ENCODE measurements at places on chromosomes 2 and 18.

GRCh38 chr2:10245021-10245420 lies 57.7 kb upstream of the HPCAL1 start:
- no peak for DNase-seq

GRCh38 chr2:197591339-197592072 lies 75.6 kb downstream of the MOB4 start:
- DNase-seq: no peak

DNA sequence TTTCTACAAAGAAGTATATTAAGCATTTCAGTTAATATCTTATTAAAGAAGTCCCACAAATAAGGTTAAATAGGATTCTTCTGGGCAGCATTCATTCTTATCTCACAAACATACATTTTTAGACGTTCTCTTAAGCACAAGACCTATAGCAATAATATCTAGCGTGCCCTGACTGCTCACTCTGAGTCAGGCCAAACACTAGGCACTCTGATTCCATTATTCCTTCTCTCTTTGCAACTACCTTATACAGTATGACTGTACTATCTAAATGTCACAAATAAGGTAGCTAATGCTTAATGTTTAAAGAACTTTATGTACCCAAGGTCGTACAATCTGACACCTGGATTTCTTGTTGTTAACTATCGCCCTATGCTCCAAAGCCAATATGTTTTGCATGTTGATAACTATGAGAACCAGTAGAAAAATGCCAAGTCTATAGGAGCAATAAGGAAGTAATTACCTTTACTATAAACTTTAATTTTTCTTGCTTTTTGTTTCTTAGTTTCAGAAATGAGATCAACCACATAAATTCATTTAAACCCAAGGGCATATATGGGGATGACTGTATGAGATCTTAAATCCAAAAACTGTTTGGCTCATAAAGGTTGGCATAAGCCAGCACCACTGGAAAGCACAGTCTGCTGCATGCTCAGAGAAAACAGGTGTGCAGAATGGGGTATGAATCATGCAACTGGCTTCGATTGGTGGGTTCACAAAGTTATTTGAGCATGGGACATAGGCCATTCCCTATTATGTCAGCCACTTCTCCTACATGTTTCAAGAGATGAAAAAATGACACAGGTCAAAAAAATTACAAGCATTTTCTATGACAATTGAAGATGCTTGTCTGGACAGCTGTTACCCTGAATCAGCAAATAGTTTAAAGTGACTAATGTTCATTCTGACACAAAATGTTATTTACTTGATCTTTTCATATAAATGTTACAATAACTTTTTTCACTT lies 352.0 kb downstream of the IRS1 start:
- DNase-seq: no peak

- no peak for DNase-seq
These were observed 7.9 kb upstream of the RUFY4 start for GRCh38 chr2:218060950-218061660.

DNA sequence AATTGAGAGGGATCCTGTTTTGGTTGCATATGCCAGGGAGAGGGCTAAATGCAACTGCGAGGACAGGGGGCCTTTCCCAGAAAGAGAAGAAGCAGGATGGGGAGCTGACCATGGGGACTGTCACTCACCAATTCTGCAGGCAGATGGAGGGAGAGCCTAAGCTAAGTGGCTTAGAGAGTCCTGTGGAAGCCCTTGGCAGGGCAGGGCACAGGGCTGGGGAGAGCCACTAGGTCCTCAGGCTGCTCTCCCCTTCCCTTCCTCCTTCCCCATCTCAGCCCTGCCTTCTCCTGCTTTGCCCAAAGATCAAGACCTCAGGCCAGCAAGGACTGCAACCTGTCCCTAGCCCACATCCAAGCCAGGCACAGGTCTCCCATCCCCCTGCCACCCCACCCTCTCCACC lies 24.4 kb upstream of the CATIP start:
- DNase-seq: no peak

DNA sequence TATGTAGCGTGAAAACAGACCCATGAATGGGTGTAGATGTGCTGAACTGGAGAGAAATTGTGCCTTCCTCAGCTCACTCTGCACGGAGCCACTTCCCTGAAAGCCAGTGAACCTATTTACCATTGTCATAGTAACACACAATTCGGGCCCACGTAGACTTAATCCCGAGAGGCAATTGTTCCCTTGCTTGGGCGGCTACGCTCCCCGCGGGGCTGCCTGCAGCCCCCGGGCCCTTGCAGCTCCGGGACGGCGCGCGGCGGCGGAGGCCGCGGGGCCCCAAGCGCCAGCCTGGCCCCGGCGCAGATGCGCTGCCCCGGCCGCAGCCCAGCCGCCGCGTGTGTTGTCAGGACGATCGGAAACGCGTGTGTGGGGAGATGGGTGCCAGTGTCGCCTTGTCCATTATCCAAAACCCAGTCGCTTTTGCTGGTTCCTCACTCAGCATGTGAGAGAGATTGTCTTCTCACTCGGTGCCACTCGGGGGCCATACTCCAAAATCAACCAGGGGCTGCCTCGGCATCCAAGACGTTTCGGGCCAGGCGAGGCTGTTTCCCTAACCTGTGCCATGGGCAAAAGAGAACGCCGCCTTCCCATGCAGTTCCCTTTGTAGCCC lies 17.9 kb upstream of the LRRTM1 start:
- DNase-seq: no peak

DNA sequence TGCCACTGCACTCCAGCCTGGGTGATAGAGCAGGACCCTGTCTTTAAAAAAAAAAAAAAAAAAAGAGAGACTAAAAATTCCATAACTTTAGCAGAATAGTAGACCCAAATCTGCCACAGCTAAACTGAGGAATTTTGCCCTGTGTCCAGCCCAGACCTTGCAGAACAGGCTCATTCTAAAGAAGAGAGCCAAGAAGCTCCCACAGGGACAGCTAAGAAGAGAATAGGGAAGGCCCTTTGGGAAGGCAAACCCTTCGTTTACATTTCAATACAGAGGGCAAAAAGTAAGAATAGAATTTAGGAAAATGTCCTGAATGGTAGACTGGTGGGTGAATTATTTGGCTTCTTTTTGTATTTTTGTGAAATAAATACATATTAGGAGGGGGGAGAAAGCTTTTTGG lies 21.5 kb upstream of the BZW1 start:
- DNase-seq: no peak

DNA sequence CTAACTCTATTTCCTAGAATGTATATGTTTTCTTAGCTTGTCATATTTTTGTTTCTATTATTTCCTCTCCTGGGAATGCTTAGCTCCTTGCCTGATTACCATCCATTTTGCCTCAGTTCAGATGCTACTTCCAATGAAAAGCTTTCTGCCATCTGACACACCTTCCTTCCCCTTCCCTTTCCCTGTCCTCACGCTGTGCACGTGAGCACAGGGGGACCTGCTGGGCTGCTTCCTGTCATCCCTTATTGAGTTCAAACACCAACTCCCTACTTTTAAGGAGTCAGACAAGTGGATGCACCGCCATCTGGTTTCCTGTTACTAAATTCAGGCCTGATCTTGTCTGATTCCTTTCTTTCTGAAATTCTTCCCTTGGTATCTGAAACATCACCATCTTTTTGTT lies 2.4 kb upstream of the INO80C start:
- no peak for DNase-seq

GRCh38 chr2:173290518-173290917 lies 64.2 kb upstream of the CDCA7 start:
- no peak for DNase-seq

GRCh38 chr2:190452433-190452832 lies 44.3 kb downstream of the MFSD6 start:
- no peak for DNase-seq

- no peak for DNase-seq
These were observed 463 bp upstream of the DNAJB2 start for GRCh38 chr2:219278655-219279150.

- DNase-seq: no peak
These were observed 94.5 kb downstream of the RDH14 start for GRCh38 chr2:18465979-18466378.

- DNase-seq: no peak
These were observed 2.3 kb upstream of the VSNL1 start for GRCh38 chr2:17538022-17538843.

DNA sequence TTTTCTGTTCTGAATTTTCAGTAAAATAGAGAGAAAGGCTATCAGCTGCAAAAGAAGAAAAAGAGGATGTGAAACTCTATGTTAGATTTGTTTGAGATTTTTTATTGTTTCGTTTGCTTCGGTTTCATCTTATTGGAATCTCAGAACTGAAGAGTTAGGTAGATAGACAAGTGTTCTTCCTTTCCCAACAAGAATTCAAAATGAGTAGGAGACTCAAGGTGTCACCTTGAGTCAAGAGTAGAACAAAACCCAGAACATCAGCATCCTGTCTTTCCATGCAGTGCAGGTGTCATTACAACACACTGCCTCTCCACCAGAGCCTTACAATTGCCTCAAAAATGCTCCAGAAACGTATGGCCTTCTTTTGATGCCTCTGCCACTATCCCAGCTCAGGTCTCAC lies 21.1 kb downstream of the NBAS start:
- DNase-seq: no peak

GRCh38 chr2:7927691-7928090 lies 754.2 kb upstream of the ID2 start:
- DNase-seq: no peak

All from NCI-H2081 treated with DMSO at 0.1 percent for 48 hours (cell line).